ENCODE measurements at places on chromosomes 6 and 20. TPM values are rescaled to one million over a fixed set of nuclear protein-coding genes. Genes with fewer than 3 reads are reported as not detected.

BMP2 gene
- total RNA-seq, result 0.15 TPM

MPC1 gene
- 15.9 TPM for total RNA-seq

OXT gene
- total RNA-seq, result not detected

EPB41L1 gene
- 42.1 TPM for total RNA-seq

TMEM200A gene
- total RNA-seq, result 22.9 TPM

CST4 gene
- total RNA-seq, result not detected

OR2J3 gene
- total RNA-seq, result not detected

- no peaks in the 10 kb centered on the region for H3K36me3 ChIP-seq
- H3K4me3 ChIP-seq, result no peak overlapping the region
- no peaks in the 10 kb centered on the region for H3K27me3 ChIP-seq
- H3K27ac ChIP-seq, result no peak overlapping the region
- DNase-seq, result no peak
Observed at GRCh38 chr6:130945401-130945919, 117.6 kb downstream of the EPB41L2 start.

GRCh38 chr6:6643398-6643797, 54.9 kb downstream of the LY86 start:
- no peaks in the 10 kb centered on the region for H3K4me1 ChIP-seq
- no peak for DNase-seq
- peaks cover 19% of the 10 kb centered on the region for H3K27me3 ChIP-seq
- no peak overlapping the region for H3K27ac ChIP-seq

- no peaks in the 10 kb centered on the region for H3K27me3 ChIP-seq
- H3K27ac ChIP-seq, result no peak overlapping the region
- no peak overlapping the region for H3K4me3 ChIP-seq
- no peaks in the 10 kb centered on the region for H3K4me1 ChIP-seq
Observed at GRCh38 chr6:146345598-146345997, 198.0 kb upstream of the RAB32 start.

DNA sequence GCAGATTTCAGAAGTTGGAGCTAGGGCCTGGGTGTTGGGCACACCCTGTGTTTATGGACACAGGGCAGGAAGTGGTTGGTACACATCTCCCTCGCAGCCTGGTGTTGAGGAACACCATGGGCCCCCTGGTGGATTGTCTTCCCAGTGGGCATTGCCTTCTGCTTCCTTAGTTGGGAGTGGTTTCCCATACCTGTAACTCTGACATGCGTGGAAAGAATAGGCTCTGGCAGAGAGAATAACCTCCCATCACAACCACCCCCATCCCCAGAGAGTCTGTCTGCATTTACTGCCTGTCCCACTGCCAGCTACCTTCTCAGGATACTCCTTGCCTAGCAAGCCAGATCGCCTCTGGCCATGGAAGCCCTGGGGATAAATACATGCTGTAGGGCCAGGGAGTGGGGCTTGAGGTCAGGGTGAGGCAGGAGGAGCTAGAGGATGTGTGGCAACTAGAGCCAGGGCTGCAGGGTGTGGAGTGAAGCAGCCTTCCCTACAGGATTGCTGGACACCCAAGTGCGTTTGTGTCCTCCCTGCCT, 14.7 kb downstream of the LRRC73 start:
- no peaks in the 10 kb centered on the region for H3K27me3 ChIP-seq
- H3K4me1 ChIP-seq, result peaks cover 27% of the 10 kb centered on the region
- no peak overlapping the region for H3K4me3 ChIP-seq
- H3K27ac ChIP-seq, result peak overlapping the region; percentile 57
- peaks cover 29% of the 10 kb centered on the region for H3K36me3 ChIP-seq
- DNase-seq, result no peak

DNA sequence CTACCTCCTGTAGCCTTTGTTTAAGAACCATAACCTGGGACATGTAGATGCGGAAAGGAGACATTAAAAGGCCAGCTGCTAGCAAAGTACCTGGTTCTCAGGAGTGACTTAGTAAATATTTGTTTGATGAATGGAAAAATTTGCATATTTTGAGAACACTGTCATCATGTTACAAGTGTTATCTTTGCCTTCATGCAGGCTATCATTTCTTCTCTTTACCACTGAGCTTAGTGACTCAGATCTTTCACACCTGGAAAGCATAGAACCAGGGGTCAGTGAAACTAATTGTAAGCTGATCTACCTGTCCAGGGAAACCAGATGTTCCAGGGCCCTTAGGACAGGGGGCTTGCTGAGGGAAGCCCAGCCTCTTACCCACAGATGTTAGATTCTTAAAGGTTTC, 5.4 kb downstream of the ZFP57 start:
- no peak overlapping the region for H3K27ac ChIP-seq
- no peaks in the 10 kb centered on the region for H3K4me1 ChIP-seq
- no peaks in the 10 kb centered on the region for H3K27me3 ChIP-seq
- DNase-seq, result no peak

- no peak overlapping the region for H3K4me3 ChIP-seq
- no peaks in the 10 kb centered on the region for H3K36me3 ChIP-seq
- no peak overlapping the region for H3K27ac ChIP-seq
- H3K4me1 ChIP-seq, result no peaks in the 10 kb centered on the region
Observed at GRCh38 chr6:83202031-83202430, 8.9 kb downstream of the RWDD2A start.

- H3K27ac ChIP-seq, result no peak overlapping the region
- H3K27me3 ChIP-seq, result no peaks in the 10 kb centered on the region
- DNase-seq, result no peak
- no peaks in the 10 kb centered on the region for H3K4me1 ChIP-seq
- no peak overlapping the region for H3K4me3 ChIP-seq
- no peaks in the 10 kb centered on the region for H3K36me3 ChIP-seq
Observed at GRCh38 chr20:56195946-56196345, 52.6 kb upstream of the MC3R start.

DNA sequence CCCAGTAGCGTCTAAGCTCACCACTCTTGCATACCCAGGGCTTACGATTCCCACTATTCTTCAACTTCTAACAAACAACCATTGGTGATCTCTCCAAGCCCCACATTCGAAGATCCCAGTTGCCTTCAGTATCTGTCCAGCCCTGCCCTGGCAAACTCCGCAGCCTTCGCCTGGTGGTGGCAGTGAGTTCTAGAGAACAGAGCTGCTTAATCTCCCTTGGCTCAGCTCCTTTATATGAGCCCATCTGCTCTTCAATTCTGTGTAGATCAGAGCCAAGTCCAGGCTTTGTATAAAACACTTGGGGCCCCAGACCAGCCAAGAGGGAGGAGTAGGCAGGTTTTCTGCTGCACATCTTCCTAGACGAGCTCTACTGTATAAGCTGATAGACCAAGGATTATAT, 193.3 kb downstream of the PHACTR1 start:
- peaks cover 43% of the 10 kb centered on the region for H3K27me3 ChIP-seq
- H3K4me3 ChIP-seq, result no peak overlapping the region
- H3K27ac ChIP-seq, result no peak overlapping the region

- no peaks in the 10 kb centered on the region for H3K27me3 ChIP-seq
- no peak for DNase-seq
- H3K4me1 ChIP-seq, result no peaks in the 10 kb centered on the region
- H3K36me3 ChIP-seq, result no peaks in the 10 kb centered on the region
- no peak overlapping the region for H3K27ac ChIP-seq
Observed at GRCh38 chr6:165767228-165767627, 104.2 kb upstream of the PDE10A start.

DNA sequence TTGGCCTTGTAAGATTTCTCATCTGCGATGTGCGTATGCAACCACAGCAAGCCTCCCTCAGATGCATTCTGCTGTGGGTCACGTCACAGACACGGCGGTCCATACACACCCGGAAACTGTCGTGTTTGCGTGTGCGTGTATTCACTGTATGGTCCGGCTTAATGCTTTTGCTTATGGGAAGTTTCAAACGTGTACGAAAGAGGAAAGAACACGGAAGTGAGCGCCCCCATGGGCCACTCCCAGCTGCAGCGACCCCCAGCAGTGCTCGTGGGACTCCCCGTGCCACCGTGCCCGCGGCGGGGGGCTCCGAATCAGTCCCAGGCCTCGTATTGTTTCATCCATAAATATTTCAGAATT, 10.2 kb downstream of the DLL1 start:
- H3K36me3 ChIP-seq, result no peaks in the 10 kb centered on the region
- H3K27me3 ChIP-seq, result no peaks in the 10 kb centered on the region
- H3K4me1 ChIP-seq, result peaks cover 11% of the 10 kb centered on the region
- H3K4me3 ChIP-seq, result peak overlapping the region; percentile 36
- no peak overlapping the region for H3K27ac ChIP-seq

- no peaks in the 10 kb centered on the region for H3K27me3 ChIP-seq
- no peak overlapping the region for H3K4me3 ChIP-seq
- H3K36me3 ChIP-seq, result no peaks in the 10 kb centered on the region
Observed at GRCh38 chr6:47650553-47651432, 47.6 kb upstream of the ADGRF4 start.

All from HCT116 (cell line).